RKO (cell line): ENCODE measurements at places on chromosomes 13 and 19.

- no peak for DNase-seq
Measured at GRCh38 chr13:68816715-68817114, 1290.9 kb upstream of the ATXN8OS start.

GRCh38 chr13:37539170-37539569 is 59.4 kb downstream of the POSTN start:
- no peak for DNase-seq

DNA sequence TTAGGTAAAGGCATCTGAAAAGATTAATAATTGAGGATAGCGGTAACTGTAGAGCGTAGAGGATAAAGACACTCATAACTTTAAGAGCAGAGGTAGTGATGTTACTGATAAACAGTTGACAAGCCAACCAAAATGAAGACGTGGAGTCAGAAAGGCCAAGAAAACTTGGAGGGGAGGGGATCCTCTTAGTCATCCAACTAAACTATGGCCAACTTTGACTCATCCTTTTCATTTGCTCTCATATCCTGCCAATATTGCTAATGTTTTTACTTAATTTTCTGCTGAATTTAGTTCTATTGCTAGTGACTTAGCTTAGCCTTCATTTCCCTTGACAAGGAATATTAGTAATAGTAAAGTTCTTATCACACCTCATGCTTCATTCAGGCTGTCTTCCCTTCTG is 13.4 kb downstream of the ITGBL1 start:
- DNase-seq: no peak

- no peak for DNase-seq
Measured at GRCh38 chr13:51155161-51155560, 44.1 kb upstream of the C13orf42 start.

GRCh38 chr13:78862446-78862845 is 203.5 kb upstream of the OBI1 start:
- no peak for DNase-seq

DNA sequence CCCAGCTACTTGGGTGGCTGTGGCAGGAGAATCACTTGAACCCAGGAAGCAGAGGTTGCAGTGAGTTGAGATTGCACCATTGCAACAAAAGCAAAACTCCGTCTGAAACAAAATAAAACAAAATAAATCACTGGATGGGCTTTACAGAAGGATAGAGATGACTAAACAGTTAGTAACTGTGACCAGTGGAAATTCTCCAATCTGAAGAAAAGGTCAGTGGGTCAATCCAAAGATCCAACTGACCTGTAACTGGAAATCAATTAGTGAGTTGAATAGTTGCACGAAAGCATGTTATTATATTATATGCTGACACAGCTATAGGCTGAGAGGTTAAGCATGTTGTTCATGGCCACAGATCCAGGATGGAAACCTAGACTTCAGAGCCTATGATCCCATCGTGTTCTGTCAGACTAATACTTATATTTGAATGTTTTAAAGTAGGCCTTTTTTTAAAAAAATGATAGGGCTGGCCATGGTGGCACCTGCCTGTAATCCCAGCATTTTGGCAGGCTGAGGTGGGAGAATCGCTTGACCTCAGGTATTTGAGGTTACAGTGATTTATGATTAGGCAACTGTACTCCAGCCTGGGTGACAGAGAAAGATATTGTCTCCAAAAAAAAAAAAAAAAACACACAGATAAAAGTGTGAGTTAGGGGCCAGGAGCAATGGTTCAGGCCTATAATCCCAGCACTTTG is 1.4 kb downstream of the ECH1 start:
- DNase-seq: no peak

GRCh38 chr19:15591796-15592195 is 23.2 kb upstream of the CYP4F8 start:
- no peak for DNase-seq

GRCh38 chr13:24675806-24676570 is 4.2 kb upstream of the ATP12A start:
- DNase-seq: no peak

GRCh38 chr19:9836021-9836420 is 903 bp downstream of the PIN1 start:
- DNase-seq: peak; percentile 76

DNA sequence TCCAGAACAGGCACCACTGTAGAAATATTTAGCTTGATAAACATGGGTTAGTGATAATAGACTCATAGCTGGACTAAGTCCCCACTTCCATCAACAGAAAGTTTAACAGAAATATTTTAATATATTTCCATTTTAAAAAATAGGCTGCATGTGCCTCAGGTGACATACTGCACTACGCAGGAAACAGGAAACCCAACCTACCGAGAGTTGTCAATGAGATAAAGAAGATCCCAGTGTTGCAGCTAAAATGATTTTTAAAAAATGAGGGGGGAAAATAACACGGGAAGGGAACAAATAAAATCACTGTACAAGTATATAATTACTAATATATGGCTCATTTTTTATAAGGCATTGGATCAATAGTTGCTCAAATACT is 154.8 kb downstream of the TBC1D4 start:
- no peak for DNase-seq

DNA sequence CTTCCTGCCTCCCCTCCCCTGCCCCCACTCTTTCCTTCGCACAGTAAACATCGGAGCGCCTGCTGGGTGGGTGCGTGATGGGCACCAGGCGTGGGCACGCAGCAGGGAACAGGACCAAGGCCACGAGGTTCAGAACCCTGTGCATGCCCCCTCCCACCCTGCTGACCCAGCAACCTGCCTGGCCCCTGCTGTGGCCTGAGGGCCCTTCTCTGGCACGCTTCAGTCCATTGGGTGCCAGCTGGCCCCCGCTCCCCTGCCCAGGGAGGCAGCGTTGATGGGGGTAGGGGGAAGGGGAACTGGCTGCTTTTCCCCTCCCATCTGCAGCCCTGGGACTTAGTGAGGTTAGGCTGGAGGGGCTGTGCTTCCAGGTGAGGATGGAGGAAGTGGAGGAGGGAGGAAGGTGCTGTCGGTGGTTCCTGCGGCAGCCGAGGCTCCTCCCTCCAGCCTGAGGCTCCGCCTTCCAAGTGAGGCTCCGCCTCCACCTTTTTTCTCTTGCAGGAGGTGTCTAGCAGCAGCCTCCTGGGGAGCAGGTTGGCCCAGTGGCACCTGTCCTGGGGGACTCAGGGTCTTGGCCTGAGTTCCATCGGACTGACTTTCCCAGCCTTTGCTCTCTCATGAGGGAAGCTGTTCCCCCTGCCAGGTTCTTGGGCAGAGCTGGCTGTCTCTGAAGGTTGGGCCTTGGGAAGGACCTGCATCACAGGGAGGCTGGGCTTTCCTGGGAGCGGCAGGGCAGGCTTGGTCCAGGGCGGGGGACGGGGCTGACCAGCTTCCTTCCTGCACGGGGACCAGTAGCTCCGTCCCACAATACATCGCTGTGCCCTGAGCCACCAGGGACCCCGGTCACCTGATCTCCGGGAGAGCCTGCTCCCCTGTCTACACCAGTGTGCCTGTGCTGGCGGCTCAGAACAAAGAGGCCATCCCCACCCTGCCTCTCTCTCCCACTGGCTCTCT is 7.3 kb downstream of the PIAS4 start:
- DNase-seq: no peak

GRCh38 chr13:25608181-25608580 is 236.4 kb downstream of the ATP8A2 start:
- no peak for DNase-seq

DNA sequence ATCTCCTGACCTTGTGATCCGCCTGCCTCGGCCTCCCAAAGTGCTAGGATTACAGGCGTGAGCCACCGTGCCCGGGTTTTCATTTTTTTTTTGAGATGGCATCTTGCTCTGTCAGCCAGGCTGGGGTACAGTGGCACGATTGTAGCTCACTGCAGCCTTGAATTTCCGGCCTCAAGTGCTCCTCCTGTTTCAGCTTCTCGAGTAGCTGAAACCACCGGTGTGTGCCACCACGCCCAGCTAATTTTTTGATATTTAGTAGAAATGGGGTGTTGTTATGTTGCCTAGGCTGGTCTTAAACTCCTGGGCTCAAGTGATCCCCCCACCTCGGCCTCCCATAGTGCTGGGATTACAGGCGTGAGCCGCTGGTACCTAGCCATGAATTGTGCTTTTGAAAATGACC is 5.9 kb downstream of the ADAT3 start:
- DNase-seq: no peak

GRCh38 chr13:45109102-45109720 is 11.1 kb upstream of the GTF2F2 start:
- DNase-seq: no peak

DNA sequence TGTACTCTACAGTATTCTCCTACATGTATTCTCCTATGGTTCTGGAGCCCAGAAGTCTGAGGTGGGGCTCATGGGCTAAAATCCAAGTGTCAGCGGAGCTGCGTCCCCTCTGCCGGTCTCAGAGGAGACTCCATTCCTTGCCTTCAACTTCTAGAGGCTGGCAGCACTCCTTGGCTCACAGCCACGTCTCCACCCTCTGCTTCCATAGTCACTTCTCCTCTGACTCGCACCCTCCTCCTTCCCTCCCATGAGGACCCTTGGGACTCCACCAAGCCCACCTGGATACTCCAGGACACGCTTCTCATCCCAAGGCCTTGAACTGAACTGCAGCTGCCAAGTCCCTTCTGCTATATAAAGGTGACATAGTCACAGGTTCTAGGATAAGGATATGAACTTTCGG is 27.8 kb downstream of the DHRS12 start:
- no peak for DNase-seq

DNA sequence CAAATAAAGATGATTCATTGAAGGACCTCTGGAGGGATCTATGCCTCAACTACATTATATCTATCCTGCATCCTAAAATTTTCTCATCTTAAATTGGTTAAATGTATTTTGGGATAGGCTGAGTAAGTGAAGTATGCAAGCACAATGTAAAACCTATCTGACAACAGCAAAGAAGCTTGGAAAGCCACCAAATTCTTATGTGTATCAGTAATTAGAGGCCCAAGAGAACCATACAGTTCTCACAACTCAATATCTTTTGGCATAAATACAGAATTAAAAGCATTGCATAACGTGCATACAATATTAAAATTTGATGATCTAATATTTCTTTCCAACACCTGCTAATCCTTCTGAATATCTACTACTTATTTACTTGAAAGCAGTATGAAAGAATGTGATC is 13.0 kb downstream of the POSTN start:
- DNase-seq: no peak

DNA sequence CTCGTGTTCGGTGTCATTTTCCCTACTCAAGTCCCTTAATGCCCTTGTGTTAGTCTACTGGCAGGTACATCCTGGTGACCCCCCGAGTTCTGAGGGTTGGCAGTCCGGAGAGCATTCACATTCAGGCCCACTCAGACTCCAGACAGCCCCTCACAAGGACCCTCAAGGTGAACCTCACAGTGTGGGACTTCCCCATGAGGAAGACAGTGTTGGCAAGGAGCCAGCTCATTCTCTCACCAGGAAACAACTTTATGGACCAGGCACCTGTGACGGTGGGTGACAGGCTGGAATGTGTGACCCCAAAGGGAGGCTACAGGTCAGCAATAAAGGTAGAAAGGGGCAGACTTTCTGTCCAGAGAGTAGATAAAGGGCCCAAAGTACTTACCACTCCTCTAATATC is 24.5 kb downstream of the RDH8 start:
- DNase-seq: no peak

- DNase-seq: no peak
Measured at GRCh38 chr13:59012731-59013130, 1151.0 kb downstream of the DIAPH3 start.

DNA sequence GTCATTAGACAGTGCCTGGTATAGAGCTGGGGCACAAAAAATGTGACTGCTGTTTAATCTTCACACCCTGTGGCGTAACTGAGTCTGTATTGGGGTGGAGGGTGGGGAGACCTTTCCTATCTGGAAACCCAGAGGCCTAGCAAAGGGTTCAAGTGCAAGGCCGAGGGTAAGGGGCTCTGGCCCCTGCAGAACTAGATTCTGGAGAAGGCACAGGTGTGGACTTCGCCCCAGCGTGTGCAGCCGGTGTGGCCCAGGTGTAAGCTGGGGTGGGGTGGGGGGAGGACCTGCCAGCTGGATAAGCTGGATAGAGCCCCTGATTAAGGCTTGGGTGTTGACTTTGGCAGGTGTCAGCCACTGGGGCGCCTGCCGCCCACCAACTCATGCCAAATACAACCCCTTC is 1.3 kb downstream of the RAB3D start:
- DNase-seq: no peak

- DNase-seq: no peak
Measured at GRCh38 chr13:100473501-100474044, 115.0 kb downstream of the GGACT start.

- peak; percentile 61 for DNase-seq
Measured at GRCh38 chr19:1028062-1028926, 1.9 kb downstream of the CNN2 start.

- no peak for DNase-seq
Measured at GRCh38 chr13:18944501-18945068, 237.0 kb downstream of the TUBA3C start.

DNA sequence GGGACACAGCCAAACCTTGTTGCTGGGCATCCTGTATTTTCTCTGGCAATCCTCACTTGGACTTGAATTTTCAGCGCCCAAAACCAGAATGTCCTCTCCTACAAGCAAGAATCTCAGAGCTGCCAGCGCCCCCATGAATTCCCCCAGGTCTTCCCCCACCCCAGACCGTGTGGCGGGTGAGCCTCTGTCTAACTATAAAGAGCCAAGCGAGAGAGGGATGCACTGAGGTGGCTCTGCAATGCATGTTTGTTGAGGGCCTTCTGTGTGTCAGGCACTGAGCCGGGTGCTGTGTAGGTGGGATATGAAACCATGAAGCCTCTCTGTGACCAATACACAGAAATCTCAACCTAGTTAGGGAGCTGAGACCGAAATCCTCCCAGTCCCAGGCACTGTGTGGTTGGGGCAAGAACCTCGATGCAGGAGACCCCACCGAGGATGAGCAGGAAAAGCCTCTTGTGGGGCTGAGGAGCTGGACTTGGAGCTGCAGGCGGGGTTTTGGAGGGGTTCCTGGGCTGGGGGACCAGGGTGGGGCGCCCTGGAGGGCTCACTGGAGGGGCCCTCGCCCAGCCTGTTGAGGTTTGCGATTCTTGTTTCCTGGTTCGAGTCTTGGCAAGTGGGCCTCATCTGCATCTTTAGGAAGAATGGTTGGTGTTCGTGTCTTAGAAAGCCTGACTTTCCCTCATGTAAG is 12.4 kb upstream of the PROZ start:
- no peak for DNase-seq

- DNase-seq: no peak
Measured at GRCh38 chr13:71360041-71360440, 507.0 kb downstream of the DACH1 start.

GRCh38 chr19:41050426-41050825 is 37.8 kb upstream of the CYP2A13 start:
- no peak for DNase-seq

- no peak for DNase-seq
Measured at GRCh38 chr19:31952693-31953092, 392.7 kb upstream of the ZNF507 start.

DNA sequence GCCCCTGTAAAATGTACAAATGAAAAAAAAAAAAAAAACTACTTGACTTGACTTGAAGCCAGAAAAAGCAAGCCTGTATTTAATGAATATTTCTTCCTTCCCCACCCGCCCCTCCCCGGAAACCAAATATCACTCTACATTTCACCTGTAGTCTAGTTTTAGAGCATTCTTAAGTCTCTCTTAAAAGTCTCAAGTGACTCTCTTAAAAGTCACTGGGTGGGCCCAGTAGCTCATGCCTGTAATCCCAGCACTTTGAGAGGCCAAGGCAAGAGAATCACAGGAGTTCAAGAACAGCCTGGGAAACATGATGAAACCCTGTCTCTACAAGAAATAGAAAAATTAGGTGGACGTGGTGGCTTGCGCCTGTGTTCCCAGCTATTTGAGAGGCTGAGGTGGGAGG is 72.0 kb downstream of the TSC22D1 start:
- no peak for DNase-seq

GRCh38 chr19:21335721-21336120 is 6.5 kb upstream of the ZNF708 start:
- DNase-seq: no peak
